Activated CD8-positive, alpha-beta memory T cell treated with anti-CD3 and anti-CD28 coated beads, Interleukin-2, amount 10 ng/mL, durations not matched to agents 7 days and 5 days (primary cell): ENCODE measurements at places on chromosomes 6 and 20.

DNA sequence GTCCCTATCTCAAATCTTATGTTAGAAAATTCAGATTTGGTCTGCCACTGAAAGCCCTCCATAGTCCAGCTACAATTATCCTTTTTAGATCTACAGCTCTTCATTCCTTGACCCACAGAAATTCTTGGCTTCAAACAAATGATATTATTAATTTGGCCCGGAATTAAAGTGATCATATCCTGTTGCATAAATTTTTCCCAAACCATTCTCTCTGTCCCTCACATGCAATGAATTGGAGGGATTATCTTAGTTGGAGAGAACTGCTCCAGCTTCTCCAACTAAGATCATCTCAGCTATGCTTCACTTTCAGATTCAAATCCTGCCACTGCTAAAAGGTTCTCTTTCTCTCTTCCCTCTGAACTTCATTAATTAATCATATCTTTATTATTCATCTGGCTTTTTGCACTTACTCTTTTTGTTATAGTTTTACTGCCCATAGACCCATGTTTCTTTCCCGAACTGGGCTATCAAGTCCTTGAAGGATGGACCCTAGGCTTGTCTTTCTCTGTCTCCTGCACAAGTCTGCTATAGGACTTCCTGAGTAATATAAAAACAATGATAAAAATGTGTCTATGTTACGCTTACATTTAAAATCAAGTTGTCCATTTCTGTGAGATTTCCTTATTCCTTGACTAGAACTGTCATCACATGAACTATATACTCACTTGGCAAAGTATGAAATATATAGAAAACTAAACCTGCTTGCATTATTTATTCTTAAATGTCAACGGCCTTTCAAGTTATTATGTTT, 493.9 kb upstream of the MARCKS start:
- DNase-seq, result no peak

GRCh38 chr6:158926414-158926813, 73.6 kb downstream of the RSPH3 start:
- no peak for DNase-seq

DNA sequence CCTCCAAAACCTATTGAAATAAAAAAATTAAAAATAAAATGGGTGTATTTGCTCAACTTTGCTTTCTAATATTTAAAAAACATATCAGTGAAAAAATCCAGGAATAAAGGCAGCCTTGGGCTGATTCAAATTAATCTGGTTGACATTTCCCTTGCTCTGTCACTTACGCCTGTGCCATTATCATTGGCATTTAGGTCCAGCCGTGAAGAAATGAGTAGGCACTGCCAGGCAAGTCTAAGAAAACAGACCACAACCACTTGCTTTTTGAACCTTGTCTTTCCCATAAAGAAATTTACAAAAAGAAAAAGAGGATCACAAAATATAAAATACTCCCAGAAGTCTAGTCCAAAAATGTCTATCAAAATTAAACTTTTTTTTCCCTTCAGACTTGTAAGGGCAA, 59.2 kb upstream of the HBS1L start:
- no peak for DNase-seq

DNA sequence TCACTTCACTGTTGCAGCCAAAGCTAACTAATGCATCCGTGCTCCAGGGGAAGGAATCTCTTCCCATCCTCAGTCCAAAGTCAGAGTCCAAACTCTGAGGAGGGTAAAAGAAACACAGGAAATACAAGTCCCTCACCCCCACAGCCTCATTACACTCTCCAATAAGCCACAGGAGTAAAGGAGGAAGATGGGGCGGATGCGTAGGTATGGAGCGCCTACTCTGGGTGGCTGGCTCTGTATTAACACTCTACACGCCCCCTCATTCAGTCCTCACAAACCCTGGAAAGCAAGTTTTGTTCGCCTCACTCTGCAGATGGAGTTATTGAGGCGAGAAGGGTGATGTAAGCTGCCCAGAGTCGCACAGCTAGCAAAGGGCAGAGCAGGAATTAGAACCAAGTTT, 242.9 kb downstream of the NRN1 start:
- no peak for DNase-seq

- no peak for DNase-seq
Measured at GRCh38 chr20:20267685-20268370, 100.1 kb upstream of the INSM1 start.

GRCh38 chr6:22737331-22737730, 168.0 kb downstream of the HDGFL1 start:
- DNase-seq, result no peak

- no peak for DNase-seq
Measured at GRCh38 chr6:114202389-114202788, 140.4 kb downstream of the HS3ST5 start.

DNA sequence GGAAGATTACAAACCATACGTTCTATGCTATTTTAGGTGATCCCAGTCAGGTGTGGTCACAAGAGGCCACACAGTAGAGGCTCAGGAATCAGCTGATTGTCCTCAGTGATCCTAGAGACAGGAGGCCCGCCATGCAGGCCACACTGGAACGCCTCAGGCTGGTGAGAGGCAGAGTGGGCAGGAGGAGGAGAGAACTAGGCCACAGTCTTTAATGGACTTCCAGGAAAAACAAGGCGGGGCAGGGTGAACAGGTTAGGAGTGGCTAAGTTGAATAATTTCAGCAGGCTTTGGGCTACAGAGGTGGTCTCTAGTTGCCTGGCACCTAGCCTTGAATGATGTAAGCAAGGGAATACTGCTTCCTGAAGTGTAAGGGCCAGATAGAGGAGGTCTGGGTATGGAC, 101.2 kb downstream of the GMDS start:
- no peak for DNase-seq

DNA sequence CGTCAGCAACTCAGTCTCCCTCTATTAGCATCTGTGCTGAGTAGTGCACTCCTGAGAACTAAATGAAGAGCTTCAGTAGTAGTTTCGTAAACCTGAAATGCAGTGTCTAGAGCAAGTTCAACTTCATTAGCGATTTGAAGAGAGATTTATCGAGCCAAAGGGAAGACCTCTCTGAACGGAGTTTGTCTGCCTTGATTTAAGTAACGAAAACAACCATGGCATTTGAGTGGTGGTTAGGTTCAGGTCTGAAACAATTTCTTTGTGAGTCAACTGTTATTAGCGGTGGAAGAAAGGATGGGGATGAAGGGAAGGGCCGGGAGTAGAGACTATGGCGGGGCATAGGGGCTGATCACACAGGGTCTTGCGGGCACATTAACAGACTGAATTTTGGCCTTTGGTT, 150.5 kb downstream of the BCAS1 start:
- no peak for DNase-seq

- DNase-seq, result no peak
Measured at GRCh38 chr20:57225197-57225733, 41.2 kb downstream of the BMP7 start.

DNA sequence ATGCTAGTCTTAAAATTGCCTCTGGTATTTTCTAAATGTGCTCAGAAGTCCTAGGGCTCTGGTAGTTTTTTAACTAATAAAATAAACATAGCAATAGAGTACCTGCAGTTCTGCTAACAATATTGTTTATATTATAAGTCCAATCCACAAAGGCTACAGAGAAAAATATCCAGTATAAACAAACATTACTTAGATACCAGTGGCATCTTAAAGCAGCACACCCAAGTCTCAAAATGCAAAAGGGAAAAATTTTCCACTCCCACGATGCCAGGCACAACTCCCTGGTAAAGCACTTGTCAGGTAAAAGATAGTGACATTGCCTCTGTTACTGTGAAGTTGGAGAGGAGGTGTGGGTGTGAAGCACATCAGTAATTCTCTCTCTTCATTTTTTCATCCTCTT, 123.3 kb downstream of the OGFRL1 start:
- no peak for DNase-seq

DNA sequence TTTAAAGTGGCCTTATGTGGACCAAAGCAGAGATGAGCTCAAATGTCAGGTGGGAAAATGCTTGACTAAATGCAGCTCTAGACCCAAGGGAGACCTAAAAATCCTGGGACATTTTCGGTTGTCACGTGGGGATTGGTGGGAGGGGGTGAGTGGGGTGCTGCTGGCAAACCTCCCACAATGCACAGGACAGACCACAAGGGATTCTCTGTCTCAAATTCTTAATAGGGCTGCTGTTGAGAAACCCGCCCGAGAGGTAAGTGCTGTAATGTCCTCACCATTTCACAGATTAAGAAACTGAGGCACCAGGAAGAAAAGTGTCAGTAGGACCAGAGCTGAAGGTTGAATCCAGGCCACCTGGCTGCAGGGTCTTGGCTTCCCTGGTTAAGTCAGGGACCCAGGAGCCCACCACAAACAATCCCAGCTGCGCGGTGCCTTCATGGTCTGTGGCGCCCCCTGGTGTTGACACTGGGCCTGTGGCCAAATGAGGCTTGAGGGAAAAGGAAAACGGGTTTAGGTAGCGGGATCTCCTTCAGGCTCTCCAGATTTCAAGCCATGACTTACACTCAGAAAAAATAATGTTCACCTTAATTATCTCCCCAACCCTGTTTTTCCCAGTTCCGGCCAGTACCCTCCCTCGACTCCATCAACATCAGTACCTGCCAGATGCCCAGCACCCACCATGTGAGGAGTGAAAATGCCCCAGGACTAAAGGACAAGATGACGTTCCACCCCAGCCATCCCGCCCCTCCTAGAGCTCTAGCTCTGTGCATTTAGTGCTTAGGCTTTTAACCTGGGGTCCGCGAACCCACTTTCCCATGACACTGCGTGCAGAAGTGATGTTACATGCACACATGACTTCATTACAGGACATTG, 7.2 kb downstream of the HLA-G start:
- peak; percentile 64 for DNase-seq

- no peak for DNase-seq
Measured at GRCh38 chr6:16578695-16579285, 182.5 kb downstream of the ATXN1 start.
